Epithelial cell of umbilical artery (primary cell): ENCODE measurements at places on chromosomes 4 and X. TPM values are rescaled to one million over a fixed set of nuclear protein-coding genes. Genes with fewer than 3 reads are reported as not detected.

PACRGL gene
- 27.9 and 29.5 TPM in 2 replicates for total RNA-seq

LSM6 gene
- 44.2 and 77.1 TPM in 2 replicates for total RNA-seq

LINC00632 gene
- 0.76 and 2.6 TPM in 2 replicates for total RNA-seq

HEPH gene
- under 0.01 and 0.15 TPM in 2 replicates for total RNA-seq
